ENCODE measurements at places on chromosomes 4 and X.

- no peak overlapping the region for H3K4me3 ChIP-seq
- no peak for DNase-seq
- H3K27me3 ChIP-seq, result peaks cover 1% of the 10 kb centered on the region
Observed at GRCh38 chr4:182203872-182204411, 39.3 kb upstream of the TENM3 start.

DNA sequence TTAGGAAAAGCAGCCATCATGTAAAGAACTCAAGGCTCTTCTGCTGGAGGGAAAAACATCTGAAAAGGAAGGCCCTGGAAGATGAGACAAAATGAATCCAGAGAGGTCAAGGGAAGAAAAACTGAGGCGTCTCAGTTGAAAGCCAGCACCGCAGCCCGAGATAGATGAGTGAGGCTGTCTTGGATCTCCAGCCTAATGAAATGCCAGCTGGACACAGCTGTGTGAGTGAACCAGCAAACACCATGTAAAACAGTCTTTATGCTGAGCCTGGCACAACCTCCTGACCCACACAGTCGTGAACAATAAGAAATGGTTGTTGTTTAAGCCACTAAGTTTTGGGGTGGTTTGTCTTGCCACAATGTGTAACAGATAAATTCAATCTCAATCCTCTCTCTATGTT, 48.6 kb upstream of the RASL11B start:
- H3K27ac ChIP-seq, result no peak overlapping the region
- no peak for DNase-seq
- H3K36me3 ChIP-seq, result no peaks in the 10 kb centered on the region
- no peaks in the 10 kb centered on the region for H3K4me1 ChIP-seq
- peaks cover 2% of the 10 kb centered on the region for H3K27me3 ChIP-seq
- no peak overlapping the region for H3K4me3 ChIP-seq

DNA sequence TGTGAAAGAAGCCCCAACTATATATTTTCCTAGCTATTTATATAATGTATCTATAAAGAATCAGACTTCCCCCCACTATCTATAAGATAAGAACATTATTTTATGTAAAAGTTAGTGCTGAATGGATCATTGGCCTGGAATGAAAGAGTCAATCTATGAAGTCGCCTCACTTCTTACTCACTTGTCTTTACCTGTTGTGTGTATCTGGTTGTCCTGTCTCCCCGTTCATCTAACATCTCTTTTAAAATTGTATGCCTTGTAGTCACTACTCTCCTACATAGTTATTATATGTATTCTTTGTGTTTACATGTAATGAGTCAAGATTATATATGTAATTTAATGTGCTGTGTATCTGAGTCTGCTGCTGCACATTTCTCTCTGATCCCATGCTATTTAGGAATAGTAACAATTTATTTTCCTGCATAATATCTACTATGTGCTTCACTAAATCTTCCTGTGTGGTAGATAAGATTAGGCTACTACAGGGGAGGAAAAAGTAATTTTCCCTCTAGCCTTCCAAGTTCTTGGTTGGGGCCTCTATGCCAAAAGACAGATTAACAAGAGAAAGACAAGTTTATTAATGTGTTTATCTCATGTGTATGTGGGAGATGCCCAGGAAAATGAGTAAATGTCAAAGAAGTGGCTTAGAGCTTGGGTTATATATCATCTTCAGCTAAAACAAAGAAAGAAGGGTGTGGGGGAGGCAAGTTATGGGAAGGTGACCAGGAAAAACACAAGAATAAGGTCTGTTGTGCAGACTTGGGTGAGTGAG, 77.6 kb upstream of the FRMPD4 start:
- H3K27me3 ChIP-seq, result no peaks in the 10 kb centered on the region
- no peak overlapping the region for H3K4me3 ChIP-seq
- no peak for DNase-seq
- H3K27ac ChIP-seq, result no peak overlapping the region
- H3K36me3 ChIP-seq, result no peaks in the 10 kb centered on the region

GRCh38 chr4:86895692-86896488, 3.7 kb upstream of the C4orf36 start:
- no peaks in the 10 kb centered on the region for H3K36me3 ChIP-seq
- peaks cover 10% of the 10 kb centered on the region for H3K4me1 ChIP-seq
- no peak overlapping the region for H3K27ac ChIP-seq
- no peak overlapping the region for H3K4me3 ChIP-seq
- peaks cover 20% of the 10 kb centered on the region for H3K27me3 ChIP-seq
- DNase-seq, result no peak

All from activated naive CD8-positive, alpha-beta T cell treated with anti-CD3 and anti-CD28 coated beads, Interleukin-2, amount 50 U/mL, for 24 hours (primary cell).